ENCODE measurements at places on chromosomes 1 and 21. TPM values are rescaled to one million over a fixed set of nuclear protein-coding genes. Genes with fewer than 3 reads are reported as not detected.

Gene RBM8A
- 88.3 TPM for total RNA-seq

Gene HORMAD1
- not detected for total RNA-seq

Gene PLA2G2D
- not detected for total RNA-seq

Gene OR2AK2
- not detected for total RNA-seq

Gene SETD4
- total RNA-seq = 4.4 TPM

Gene PRAMEF5
- not detected for total RNA-seq

Gene S100A8
- not detected for total RNA-seq

Gene ADAMTSL4
- total RNA-seq = not detected

Gene FAM177B
- not detected for total RNA-seq

Gene SPATA21
- total RNA-seq = not detected

Gene APOBEC4
- not detected for total RNA-seq

Gene KCNQ4
- 0.74 TPM for total RNA-seq

Gene MAN1A2
- total RNA-seq = 17.5 TPM

Gene SPRR3
- total RNA-seq = 0.20 TPM

Gene COL6A1
- total RNA-seq = 4.4 TPM

Gene PFKFB2
- 13.9 TPM for total RNA-seq

Gene CATSPERE
- not detected for total RNA-seq

Gene KCNE2
- total RNA-seq = 0.71 TPM

Gene LCE3D
- not detected for total RNA-seq

Gene CCDC190
- total RNA-seq = 0.29 TPM

Gene SHISAL2A
- total RNA-seq = not detected

Gene EXTL1
- not detected for total RNA-seq

Gene AMY2A
- not detected for total RNA-seq

Gene MAP3K21
- total RNA-seq = 10.1 TPM

Gene CYP4A11
- not detected for total RNA-seq

Gene C8A
- total RNA-seq = not detected

Gene GPR25
- total RNA-seq = not detected

Gene KCNAB2
- 3.9 TPM for total RNA-seq

Gene ARHGAP29
- 18.6 TPM for total RNA-seq

Gene KIF2C
- total RNA-seq = 57.1 TPM
